ENCODE measurements at places on chromosomes 6 and 20. TPM values are rescaled to one million over a fixed set of nuclear protein-coding genes. Genes with fewer than 3 reads are reported as not detected.

ULBP2 gene
- total RNA-seq, result 3.7 TPM

EIF6 gene
- 186 TPM for total RNA-seq

SNX3 gene
- 212 TPM for total RNA-seq

HEY2 gene
- total RNA-seq, result not detected

IMPG1 gene
- total RNA-seq, result not detected

HCRTR2 gene
- total RNA-seq, result not detected

HTR1E gene
- not detected for total RNA-seq

PNPLA1 gene
- total RNA-seq, result not detected

CD93 gene
- 441 TPM for total RNA-seq

PDE10A gene
- 12.2 TPM for total RNA-seq

PRSS35 gene
- not detected for total RNA-seq

AURKA gene
- 66.3 TPM for total RNA-seq

SCRT2 gene
- total RNA-seq, result not detected

TGM6 gene
- not detected for total RNA-seq

- DNase-seq, result no peak
Measured at GRCh38 chr6:146200176-146200575, 171.3 kb downstream of the GRM1 start.

- no peak for DNase-seq
Measured at GRCh38 chr20:51529758-51530157, 12.8 kb downstream of the NFATC2 start.

- no peak for DNase-seq
Measured at GRCh38 chr20:10551732-10552724, 116.9 kb downstream of the SLX4IP start.

DNA sequence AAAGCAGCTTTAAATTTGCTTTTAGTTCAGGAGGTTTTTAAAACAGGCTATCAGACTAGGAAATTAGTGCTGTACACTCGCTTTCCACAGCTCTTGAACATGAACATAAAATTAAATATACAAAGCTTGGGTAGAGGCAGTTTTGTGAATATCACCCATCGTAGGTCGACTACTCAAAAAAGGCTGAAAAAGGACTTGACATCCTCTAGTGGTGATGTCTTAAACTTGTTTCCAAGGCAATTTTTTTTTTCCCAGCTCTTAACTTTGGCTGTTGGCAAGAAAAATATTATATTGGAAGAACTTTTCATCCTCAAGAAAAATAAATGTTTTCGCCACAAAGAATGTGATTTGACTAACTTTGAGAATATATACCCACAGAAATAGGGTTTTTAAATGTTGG is 2.9 kb downstream of the MAP7 start:
- DNase-seq, result peak; percentile 18

GRCh38 chr20:37567671-37568588 is 40.3 kb upstream of the BLCAP start:
- DNase-seq, result no peak

DNA sequence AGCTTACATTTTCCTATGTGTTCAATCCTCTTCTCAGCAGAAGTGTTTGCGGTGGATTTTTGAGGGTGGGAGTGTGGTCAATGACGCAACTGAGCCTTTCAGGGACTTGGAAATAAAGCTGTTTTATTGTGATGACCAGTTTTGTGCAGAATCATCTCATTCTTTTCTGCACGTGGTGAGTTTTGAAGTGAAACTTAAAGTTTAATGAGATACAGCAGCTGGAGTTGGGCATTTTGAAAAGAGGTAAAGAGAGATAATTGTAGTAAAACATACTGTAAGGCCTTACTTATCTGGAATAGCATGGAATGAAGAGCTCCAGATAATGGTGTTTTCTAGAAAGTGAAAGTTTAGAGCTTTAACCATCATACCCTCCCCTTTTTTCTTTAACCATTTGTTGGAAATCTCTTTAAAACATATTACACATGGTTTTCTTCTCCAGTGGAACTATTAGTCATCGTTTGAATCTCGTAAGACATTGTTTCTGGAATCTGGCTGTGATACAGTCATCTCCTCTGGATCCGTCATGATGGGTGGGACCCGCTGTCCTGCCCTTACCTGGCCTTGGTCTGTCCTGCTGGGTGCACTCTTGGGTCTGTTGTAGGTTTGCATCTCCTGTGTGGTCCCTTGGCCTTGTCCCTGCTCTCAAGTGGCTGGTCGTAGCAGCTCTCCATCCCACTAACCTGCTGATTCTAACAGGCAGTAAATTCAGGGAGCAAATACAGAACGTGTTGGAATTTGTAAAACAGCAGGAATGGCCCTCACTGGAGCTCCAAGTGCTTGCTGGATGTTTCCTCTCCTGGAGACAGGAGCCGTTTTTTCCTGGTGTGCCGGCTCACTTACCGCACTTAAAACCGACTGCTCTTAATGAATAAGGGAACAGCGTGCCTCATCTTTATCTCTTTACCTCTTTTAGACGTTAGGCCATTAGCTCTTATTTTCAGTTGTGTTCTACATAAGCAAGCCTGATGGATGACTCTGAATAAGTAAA is 29.8 kb downstream of the UST start:
- DNase-seq, result no peak

GRCh38 chr6:107871976-107872375 is 47.9 kb upstream of the SCML4 start:
- DNase-seq, result no peak

DNA sequence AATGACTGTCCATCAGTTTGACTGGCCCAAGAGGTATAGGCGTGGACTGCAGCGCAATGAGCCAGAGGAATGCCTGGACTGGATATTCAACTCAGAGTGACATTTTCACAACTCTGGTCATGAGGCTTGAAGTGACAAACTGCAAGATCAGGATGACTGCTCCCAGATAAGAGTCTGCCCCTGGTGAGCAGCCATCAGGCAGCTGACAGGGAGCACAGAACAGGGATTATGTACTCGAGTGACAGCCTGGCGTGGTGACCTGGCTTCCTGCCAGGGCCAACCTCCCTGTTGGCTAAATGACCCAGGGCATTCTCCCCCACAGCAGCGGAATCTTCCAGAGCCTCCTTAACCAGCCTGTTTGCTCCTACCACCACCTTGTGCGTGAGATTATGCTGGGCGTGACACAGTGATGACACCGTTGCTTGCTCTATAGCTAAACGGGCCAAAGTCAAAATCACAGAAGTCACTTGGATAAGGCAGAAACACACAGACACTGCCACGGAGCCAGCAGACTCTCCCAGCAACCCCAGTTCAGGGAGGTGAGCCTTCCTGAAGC is 209.1 kb upstream of the JARID2 start:
- DNase-seq, result no peak

GRCh38 chr20:32385541-32385940 is 27.4 kb downstream of the ASXL1 start:
- no peak for DNase-seq

DNA sequence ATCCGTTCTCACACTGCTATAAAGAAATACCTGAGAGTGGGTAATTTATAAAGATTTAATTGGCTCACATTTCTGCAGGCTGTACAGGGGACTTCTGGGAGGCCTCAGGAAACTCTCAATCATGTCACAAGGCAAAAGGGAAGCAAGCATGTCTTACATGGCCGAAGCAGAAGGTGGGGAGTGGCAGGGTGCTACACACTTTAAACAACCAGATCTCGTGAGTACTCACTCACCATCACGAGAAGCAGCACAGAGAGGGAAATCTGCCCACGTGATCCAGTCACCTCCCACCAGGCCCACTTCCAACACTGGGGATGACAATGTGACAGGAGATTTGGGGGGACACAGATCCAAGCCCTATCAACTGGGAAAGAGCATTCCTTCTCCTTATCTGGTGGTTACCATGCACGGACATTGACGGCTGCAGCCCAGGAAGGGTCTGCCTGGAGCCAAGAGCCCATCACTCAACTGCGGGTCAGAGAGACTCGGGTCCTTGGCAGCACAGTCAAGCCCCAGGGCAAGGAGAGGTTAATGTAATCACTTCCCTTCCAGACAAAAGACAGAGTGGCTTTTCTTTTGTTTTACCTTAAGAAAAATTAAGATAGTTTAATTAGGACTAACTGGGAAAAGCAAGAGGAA is 112.3 kb upstream of the CST7 start:
- no peak for DNase-seq

GRCh38 chr6:3026791-3027626 is 27.3 kb downstream of the NQO2 start:
- DNase-seq, result no peak

All from dermis blood vessel endothelial cell (primary cell).